ENCODE measurements at places on chromosomes 16 and 17. TPM values are rescaled to one million over a fixed set of nuclear protein-coding genes. Genes with fewer than 3 reads are reported as not detected.

DNA sequence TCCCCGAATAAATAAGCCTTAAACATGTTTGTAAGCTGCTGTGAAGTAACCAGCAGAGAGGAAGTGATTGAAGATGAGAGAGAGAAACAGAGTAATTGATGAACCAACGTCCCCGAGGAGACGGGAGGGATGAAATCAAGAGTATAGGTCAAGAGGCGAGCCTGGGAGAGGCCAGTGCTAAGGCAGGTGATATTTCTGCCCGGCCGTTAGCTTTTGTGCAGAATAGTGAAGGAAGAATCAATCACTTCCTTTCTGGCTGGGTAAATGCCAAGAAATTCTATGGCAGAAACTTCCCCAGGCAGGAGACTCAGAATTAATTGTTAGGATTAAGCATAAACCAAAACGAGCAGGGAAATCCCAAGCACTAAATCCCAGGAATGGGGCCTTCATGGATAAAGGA lies 273.8 kb downstream of the CDH13 start:
- no peak for DNase-seq

- DNase-seq = no peak
Observed at GRCh38 chr17:30567231-30568116, 90.3 kb downstream of the GOSR1 start.

DNA sequence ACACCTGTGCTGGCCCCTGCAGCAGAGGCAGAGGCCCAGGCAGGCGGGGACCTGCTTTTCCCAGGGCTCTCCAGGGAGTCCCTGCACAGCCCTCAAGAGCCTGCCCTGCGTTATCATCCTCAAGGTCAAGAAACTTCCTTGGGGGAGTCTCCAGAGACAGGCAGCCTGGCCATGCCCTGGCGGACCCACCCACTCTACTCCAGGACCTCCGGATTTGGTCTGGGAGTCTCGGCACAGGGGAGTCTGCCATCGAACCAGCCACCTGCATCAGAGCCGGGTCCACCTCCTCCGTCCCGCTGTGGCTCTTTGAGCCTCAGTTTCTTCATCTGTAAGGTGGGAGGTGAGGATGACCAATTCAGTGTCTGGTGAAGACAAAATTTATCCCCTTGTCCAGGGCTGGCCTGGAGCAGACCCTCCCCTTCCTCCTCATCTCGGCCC lies 75.3 kb upstream of the TNRC6C start:
- peak; percentile 4 for DNase-seq

- no peak for DNase-seq
Observed at GRCh38 chr16:1884889-1885288, 12.9 kb upstream of the MEIOB start.

DNA sequence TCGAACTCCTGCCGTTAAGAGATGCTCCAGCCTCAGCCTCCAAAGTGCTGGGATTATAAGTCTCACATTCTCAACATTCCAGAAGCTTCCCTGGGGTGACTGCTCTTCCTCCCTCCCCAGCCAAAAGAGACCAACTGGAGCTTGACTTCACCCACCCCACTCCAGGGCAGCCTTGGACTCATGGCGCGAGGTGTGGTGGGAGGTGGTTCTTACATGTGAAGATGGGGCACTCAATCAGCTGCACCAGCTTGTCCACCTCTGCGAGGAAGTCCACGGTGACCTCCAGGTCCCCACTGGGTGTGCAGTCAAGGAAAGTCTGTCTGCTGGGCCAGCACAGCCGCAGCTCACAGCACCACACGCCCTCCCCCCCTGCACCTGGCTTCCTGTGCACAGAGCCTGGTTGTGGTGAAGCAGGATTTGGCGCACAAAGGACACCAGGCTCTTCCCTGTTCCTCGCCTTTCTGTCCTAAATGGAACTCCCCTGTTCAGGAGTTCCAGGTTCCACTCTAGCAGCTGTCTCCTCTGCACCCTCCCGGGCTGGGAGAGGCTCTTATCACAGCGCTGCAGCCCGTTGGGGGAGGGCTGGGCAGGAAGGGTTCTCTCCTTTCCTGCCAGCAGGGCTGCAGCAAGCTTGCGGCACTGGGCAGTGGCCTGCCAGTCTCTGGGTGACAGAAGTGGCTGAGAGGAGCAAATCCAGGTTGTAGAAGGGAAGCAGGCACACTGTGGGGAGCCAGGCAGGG lies 9.6 kb upstream of the MTSS2 start:
- DNase-seq = no peak

KCNJ12 gene
- total RNA-seq = 9.6 TPM

TMEM114 gene
- total RNA-seq = not detected

ALOX15 gene
- total RNA-seq = not detected
